ENCODE measurements at places on chromosomes 3 and 15.

DNA sequence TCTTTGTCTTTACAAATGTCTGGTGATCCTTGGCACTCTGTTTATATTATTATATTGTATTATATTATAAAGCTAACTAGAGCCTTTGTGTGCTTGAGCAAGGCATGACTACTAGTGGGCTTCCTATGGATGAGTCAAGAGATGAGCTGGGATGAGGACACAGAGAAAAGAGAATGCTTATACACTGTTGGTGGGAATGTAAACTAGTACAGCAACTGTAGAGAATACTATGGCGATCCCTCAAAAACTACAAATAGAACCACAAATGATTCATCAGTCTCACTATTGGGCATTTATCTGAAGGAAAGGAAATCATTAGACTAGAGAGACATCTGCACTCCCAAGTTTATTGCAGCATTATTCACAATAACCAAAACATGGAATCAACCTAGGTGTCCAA lies 40.8 kb upstream of the MED12L start:
- no peak for DNase-seq

DNA sequence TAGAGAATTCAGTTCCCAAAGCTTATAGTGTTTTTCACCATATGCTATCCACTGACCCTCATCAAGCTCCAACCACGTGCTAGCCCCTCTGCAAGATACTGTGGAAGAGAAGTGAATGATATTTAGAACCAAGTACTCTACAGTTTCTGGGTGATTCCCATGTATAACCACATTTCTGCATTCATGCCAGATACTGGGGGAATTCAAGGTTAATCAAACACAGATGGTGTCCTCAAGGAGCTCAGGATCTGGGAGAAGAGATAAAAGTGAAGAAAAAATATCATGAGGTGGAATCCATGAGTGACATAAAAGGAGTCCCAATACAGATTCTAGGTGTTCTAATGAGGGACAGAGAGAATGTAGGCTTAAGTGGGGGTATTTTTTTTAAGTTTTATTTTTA lies 195.8 kb downstream of the FHIT start:
- no peak for DNase-seq

GRCh38 chr3:171791692-171792076 lies 18.6 kb downstream of the PLD1 start:
- no peak for DNase-seq

- DNase-seq = no peak
Observed at GRCh38 chr3:190074817-190075216, 45.9 kb downstream of the P3H2 start.

- DNase-seq = no peak
Observed at GRCh38 chr15:62653122-62653521, 389.4 kb upstream of the TPM1 start.

GRCh38 chr3:110327870-110328269 lies 743.7 kb upstream of the NECTIN3 start:
- DNase-seq = no peak

- no peak for DNase-seq
Observed at GRCh38 chr15:70053001-70053715, 44.6 kb downstream of the TLE3 start.

GRCh38 chr3:124584245-124584551 lies 146.1 kb upstream of the UMPS start:
- DNase-seq = no peak

- DNase-seq = no peak
Observed at GRCh38 chr3:85670634-85671205, 711.9 kb downstream of the CADM2 start.

- no peak for DNase-seq
Observed at GRCh38 chr15:42035435-42035761, 14.6 kb upstream of the PLA2G4E start.

- DNase-seq = no peak
Observed at GRCh38 chr3:160554980-160555379, 10.4 kb downstream of the KPNA4 start.

DNA sequence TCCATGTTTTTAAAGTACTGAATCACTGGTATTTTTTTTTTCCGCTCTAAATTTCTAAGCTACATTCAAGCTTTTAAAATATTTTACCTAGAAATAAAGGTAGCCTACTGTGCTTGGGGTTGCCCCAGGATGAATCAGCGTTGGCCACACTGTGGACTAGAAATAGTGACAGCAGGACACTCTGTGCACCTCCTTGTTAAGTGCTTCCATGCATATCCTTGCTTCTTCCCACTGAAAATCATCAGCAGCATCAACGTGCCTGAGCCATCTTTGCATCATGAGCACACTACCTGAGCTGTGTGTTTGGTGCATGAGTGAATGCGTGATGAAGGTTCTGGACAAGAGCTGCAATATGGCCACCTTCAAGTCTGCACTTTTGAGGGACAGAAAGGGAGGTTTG lies 142.0 kb upstream of the SLC2A2 start:
- DNase-seq = no peak

- no peak for DNase-seq
Observed at GRCh38 chr3:58346368-58346767, 13.7 kb downstream of the PXK start.

GRCh38 chr3:23807424-23808015 lies 1.8 kb downstream of the UBE2E1 start:
- DNase-seq = no peak

DNA sequence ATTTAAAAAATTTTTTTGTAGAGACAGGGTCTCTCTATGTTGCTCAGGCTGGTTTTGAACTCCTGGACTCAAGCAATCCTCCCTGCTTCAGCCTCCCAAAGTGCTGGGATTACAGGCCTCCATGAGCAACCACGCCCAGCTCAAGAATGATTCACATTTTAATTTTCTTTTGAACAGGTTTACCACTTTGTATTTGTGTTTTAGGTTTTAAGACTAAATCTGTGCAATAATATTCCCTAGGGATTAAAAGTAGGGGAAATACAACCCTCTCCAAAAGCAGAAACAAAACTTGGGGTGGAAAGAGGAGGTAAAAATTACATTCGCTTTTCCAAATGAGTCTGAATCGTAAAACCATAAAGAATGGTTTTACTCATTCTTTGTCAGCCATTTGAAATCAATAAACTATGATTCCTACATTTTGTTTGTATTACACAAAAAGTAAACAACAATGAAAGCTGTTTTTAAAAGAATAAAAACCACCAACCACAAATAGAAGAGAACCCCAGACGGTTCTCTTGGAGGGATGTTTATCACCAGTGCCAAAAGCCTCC lies 37.8 kb downstream of the SLC24A1 start:
- DNase-seq = no peak

DNA sequence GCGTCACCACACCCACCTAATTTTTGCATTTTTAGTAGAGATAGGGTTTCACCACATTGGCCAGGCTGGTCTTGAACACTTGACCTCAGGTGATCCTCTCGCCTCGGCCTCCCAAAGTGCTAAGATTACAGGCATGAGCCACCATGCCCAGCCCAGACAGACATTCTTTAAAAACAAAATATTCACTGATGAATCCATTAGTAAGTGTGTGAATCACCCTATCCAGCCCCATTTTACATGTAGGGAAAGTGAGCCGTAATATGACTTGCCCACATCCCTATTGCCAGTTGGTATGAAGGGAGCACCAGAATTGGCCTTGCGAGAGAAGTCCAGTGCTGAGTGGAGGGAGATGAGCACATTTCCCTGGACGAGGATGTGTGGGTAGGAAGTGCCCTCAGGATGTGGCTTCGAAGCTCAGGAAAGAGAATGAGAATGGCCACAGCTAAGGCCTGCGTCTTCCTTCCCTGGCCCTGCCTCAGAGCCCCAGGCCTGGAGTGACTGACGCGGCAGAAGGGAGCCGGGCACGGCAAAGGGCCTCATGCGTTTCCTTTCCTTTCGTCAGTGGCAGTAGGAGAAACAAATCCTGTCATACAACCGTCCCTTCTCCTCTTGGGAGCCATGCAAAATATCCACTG lies 28.3 kb upstream of the ETV5 start:
- DNase-seq = no peak

- peak; percentile 16 for DNase-seq
Observed at GRCh38 chr3:137946356-137946973, 63.5 kb upstream of the CLDN18 start.

DNA sequence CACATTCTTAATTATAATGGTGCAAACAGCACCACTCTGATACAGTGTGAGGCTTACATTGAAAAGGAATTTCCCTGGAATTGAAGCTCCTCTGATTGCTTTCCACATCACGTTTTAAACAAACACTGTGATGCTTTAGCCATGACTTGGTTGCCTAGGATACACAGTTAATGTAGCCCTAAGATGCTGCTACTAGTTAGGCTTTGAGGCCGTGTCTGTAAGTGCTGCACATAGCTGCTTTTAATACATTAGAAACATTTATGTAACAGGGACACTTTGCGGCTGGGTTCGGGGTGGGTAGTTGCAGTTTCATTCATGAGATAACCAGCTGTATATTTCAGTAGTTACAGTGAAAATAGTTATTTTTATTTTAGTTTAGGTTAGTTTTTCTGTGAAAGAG lies 334.7 kb downstream of the NLGN1 start:
- no peak for DNase-seq

DNA sequence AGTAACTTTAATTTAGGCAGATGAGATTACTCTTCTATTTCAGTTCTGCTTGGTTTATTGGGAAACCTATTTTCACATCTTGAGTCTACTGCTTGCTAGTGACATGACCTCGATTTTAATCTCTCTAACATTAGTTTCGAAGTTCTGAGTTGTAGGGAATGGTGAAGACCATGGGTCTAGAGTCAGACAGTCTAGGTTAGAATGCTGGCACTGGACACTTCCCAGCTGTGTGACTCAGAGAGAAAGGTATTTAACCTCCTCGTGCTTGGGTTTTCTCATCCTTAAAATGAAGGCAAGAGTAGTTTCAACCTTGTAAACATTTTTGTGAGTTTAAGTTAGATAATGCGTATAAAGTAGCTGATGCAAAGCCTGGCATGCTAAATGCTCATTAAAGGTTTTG lies 422.1 kb downstream of the GRM7 start:
- no peak for DNase-seq

- DNase-seq = no peak
Observed at GRCh38 chr3:183968666-183969245, 48.9 kb downstream of the ABCC5 start.

GRCh38 chr3:156297582-156297981 lies 177.2 kb downstream of the KCNAB1 start:
- DNase-seq = no peak

- no peak for DNase-seq
Observed at GRCh38 chr15:77208241-77208640, 137.3 kb upstream of the TSPAN3 start.

GRCh38 chr3:175851541-175851940 lies 992.4 kb downstream of the NAALADL2 start:
- no peak for DNase-seq

- DNase-seq = no peak
Observed at GRCh38 chr3:191244242-191244867, 45.3 kb downstream of the OSTN start.

GRCh38 chr3:3618623-3619022 lies 180.6 kb upstream of the LRRN1 start:
- no peak for DNase-seq

- DNase-seq = no peak
Observed at GRCh38 chr3:187992609-187993008, 161.3 kb upstream of the LPP start.

DNA sequence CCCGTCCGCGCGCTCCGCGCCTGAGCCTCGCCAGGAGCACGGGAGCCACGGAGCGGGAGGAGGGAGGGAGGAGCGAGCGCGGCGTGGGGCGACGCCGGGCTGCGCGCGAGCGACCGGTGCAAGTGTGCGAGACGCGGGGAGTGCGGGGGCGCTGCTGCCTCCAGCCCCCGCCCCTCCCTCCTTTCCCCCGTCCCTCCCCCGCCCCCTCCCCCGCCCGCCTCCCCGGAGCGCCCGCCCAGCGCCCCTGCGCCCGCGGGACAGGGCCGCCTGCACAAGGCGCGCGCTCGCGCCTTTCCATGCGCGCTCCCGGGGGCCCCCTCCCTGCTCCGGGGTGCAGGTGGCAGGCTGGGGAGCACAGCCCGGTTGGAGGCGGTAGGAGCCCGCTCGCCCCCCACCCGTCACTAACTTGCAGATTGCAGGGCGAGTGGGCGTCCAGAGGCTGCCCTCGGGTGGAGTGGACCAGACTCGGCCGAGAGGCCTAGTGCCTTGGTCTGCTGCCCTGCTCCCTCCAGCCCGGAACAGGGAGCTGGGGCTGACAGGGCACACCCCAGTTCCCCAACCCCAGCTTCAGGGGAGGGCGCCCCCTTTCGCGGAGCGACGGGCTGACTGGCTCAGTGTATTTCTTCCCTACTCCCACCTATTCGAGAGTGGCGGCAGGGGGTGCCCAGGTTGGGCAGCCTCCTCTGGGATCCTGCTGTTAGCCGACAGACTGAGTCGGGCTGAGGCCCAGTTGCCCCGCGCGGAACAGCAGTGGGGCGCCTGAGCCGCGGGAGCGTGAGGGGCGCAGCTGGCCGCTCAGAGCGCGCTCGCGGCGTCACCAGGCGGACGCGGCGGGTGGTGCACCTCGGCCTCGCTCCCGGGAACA lies at the start of gene WNT7A:
TSS of gene WNT7A (minus strand) at position 126 of the 865 bp plus-strand sequence. CDS start 255 bp downstream, outside the sequence.
- no peak for DNase-seq

DNA sequence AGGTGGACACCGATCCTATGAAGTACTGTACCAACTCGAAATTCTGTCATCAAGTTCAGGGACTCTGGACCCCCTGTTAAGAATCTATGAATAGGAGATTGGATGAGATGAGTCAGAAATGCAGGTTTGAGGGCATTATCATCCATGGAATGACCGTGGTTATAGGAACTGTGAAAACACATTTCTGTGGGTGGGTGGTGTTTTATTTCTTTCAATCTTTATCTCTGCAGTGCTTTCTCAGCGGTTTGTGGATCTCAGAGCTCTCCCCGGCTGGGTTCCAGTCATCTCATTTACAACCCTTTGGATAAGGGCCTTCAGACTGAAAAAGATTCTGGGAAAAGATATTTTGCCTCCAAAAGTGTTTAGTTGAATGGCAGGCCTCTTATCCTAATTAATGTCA lies 5.4 kb upstream of the ABHD17C start:
- DNase-seq = no peak

GRCh38 chr3:46116996-46117395 lies 89.7 kb upstream of the XCR1 start:
- DNase-seq = no peak

GRCh38 chr15:85897895-85898717 lies 103.4 kb upstream of the KLHL25 start:
- DNase-seq = no peak

GRCh38 chr3:52615166-52615565 lies 70.5 kb downstream of the PBRM1 start:
- DNase-seq = no peak

GRCh38 chr15:66692808-66693596 lies 9.0 kb upstream of the SMAD6 start:
- no peak for DNase-seq

GRCh38 chr3:87468938-87469337 lies 192.6 kb upstream of the POU1F1 start:
- no peak for DNase-seq

- no peak for DNase-seq
Observed at GRCh38 chr3:128825117-128825725, 54.2 kb upstream of the ACAD9 start.

GRCh38 chr15:95175914-95176658 lies 944.7 kb downstream of the MCTP2 start:
- no peak for DNase-seq

Data from stimulated activated CD8-positive, alpha-beta memory T cell treated with anti-CD3 and anti-CD28 coated beads, Interleukin-2, amount 100 ng/mL, for 1 hour (primary cell).